ENCODE measurements at places on chromosomes 16 and 17.
A peak's percentile ranks its signal among the peaks of the same experiment; 100 is the strongest.

GRCh38 chr16:81655469-81656162, 123.5 kb upstream of the PLCG2 start:
- no peak for DNase-seq

DNA sequence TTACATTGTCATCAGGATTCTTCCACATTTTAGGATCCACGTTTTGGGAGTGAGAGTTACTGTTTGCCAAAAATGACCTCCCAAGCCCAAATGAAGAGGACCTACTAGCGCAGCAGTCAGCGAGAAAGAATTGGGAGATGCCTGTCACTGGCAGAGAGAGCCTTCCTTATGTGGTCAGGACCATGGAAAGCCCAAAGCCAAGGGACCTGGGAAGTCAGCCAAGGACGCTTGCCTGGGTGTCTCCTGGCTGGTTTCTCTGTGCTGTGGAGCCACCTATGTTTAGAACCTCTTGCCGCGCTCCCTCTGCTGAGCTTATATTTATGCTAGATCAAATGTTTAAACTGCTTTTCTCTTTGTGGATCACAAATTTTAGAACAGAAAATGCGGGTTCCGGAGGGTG, 24.9 kb upstream of the RHBDL3 start:
- DNase-seq: no peak

DNA sequence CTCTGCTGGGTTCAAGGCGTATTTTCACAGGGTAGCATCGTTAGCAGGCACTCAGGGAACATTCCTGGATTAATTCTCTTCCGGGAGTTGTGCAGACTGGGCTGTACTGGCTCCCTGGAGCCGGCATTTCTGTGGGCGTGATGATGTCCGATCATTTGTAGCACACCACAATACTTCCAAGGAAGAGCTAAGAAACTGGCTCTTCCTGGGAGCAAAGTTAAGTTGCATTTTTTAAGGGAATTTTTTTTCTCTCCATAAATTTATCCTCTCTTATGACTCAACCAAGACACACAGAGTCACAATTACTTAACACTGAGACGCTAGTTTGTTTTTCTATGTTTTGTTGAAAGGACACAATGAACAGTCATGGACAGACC, 211.6 kb upstream of the FOXF1 start:
- DNase-seq: no peak

GRCh38 chr17:37117373-37118142, 168.8 kb downstream of the AATF start:
- peak; percentile 19 for DNase-seq

GRCh38 chr16:87881324-87882200, 12.3 kb upstream of the SLC7A5 start:
- DNase-seq: no peak

GRCh38 chr17:47687748-47688147, 6.2 kb upstream of the TBKBP1 start:
- DNase-seq: no peak
